AG10803 (cell line): ENCODE measurements at places on chromosomes 4 and X.

- peak; percentile 56 for DNase-seq
Measured at GRCh38 chr4:40897557-40898203, 147.9 kb downstream of the NSUN7 start.

DNA sequence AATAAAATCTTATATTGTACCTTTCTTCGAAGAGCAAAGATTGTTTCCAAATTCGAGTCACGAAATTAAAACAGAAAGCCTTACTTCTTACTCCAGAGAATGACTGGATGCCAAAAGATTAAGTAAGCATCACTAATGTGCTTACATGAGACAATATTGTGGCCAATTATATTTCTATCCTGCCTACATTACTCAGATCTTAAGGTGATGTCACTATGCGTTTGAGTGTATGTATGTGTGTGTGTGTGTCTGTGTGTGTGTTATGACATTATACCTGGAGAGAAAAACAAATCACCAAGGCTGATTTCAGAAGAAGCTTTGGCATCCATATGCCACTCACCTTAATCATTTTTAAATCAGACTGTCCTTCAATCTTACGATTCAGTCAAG is 556.3 kb downstream of the PPARGC1A start:
- DNase-seq = no peak

GRCh38 chr4:162498168-162498567 is 334.4 kb upstream of the FSTL5 start:
- no peak for DNase-seq

- no peak for DNase-seq
Measured at GRCh38 chr4:76105652-76106051, 31.1 kb downstream of the ART3 start.

DNA sequence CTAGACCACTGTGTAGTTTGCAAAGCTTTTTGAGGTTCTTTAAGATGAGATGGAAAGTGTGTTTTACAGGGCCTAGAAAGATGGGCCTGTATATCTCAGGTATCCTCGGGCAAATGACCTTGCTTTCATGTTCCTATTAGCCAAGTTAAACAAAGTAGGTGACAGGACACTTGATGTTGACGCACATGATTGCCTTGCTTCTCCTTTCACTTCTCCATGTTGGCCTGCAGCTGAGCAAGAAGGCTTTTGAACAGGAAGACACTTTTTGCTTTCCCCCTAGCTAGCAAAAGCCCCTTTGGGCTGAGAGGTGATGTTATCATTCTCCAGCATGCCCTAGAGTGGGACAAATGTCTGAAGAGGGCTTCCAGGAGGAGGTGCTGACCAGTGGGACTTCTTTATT is 202.1 kb downstream of the GPC3 start:
- DNase-seq = no peak

GRCh38 chr4:136935305-136935704 is 597.0 kb downstream of the PCDH18 start:
- no peak for DNase-seq

GRCh38 chr4:94349193-94349592 is 6.6 kb upstream of the HPGDS start:
- no peak for DNase-seq

- no peak for DNase-seq
Measured at GRCh38 chr4:33881176-33881575, 2363.1 kb downstream of the ARAP2 start.

DNA sequence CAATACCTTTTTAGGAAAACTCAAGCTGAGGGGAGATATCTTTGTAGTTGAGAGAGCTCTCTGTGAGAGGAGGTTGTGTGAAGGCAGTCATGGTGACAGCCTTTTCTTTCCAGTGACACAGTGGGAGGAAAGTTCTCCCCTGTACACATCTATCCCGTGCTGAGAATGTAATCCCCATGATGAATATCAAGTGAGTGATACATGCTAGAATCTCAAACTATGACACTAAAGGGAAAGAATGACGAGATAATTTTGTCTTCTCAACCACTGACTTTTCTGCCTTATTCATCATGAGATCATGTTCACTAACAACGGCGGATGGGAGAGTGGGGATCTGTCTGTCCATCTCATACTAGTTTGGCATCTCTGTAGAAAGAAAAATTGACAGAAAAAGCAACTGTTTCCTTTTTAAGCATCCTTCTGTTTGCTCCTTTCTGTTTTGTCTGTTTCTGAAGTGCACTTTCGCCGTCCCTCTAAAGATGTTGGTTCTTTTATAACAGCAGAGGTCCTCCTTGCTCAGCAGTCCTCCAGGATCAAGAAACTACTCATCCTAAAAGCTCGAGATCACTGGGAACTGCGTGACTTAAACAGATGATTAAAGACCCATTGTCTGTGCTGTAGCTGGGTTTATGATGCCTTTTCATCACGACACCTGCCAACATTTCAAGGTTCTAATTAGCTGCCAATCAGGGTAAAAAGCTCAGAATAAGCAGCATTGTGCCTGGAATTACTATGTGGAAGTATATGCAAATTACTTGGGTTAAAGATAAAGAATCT is 137.6 kb downstream of the DCK start:
- DNase-seq = peak; percentile 76

DNA sequence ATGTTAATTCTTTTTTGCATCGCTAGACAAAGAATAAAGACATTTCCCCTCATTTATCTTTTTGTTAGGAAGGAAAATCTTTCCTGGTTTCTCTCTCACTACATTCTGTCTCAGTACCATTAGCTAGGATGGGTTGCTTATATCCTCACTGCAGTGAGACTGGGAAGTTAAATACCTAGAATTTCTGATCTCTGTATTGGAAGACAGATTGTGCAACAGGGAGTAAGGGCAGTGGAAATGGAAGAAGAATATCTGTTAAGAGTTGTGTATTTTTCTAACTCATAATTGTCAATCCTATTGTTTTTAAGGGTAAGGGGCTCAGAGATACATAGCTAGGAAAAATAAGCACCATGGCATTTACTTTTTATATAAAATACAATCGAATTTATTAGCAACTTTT is 19.6 kb downstream of the PTPN13 start:
- peak; percentile 18 for DNase-seq

GRCh38 chr4:59583845-59584568 is 1616.1 kb upstream of the ADGRL3 start:
- no peak for DNase-seq

GRCh38 chrX:56853436-56853835 is 124.4 kb downstream of the NBDY start:
- DNase-seq = no peak

- peak; percentile 92 for DNase-seq
Measured at GRCh38 chrX:45806410-45807121, 605.9 kb upstream of the DIPK2B start.

DNA sequence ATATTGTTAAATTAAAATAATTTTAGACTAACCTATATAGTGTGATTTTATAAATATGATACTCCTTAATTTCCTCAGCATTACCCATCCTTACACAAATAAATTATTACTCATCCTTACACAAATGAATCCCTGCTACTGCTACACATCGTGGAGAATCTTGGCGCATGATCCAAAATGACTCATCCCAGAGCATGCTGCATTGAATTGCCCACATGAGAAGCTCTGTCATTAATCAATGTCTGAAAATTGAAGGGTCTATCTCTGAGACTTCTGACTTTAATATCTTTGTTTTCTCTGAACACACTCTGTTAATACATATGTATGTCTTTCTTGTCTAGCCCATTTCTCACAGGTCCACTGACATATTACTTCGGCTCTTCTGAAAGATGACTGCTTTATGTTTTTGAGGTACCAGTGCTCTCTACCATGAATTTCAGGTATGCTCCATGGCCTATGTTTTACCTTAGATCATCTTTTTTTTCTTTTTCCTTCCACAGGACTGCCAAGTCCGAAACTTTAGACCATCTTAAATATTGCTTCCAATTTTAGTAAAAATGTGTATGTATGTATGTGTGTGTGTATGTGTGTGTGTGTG is 15.7 kb upstream of the DUSP21 start:
- DNase-seq = peak; percentile 69

DNA sequence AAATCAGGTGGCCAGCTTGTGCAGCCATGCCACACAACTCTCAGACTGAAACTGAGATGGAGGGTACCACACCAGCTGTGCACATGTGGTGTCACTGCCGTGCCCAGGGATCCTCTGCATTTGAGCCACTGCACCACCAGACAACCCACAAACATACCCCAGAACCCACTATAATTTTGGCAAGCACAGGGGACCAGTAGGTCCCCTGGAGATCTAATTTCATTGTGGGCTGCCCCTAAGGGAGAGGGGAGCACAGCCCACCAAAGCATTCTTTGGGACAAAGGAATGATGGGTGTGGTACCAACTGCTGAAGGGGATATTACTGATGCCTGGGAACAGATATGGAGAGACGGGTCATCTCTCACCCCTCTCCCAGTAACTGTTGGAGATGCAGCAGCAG is 140.9 kb downstream of the EFHC2 start:
- no peak for DNase-seq

- no peak for DNase-seq
Measured at GRCh38 chrX:77564823-77565222, 117.6 kb downstream of the FGF16 start.

- no peak for DNase-seq
Measured at GRCh38 chr4:105971036-105971435, 75.8 kb downstream of the NPNT start.
